Esophagus squamous epithelium (tissue), 5 donors: ENCODE measurements at places on chromosomes 1 and 21.

DNA sequence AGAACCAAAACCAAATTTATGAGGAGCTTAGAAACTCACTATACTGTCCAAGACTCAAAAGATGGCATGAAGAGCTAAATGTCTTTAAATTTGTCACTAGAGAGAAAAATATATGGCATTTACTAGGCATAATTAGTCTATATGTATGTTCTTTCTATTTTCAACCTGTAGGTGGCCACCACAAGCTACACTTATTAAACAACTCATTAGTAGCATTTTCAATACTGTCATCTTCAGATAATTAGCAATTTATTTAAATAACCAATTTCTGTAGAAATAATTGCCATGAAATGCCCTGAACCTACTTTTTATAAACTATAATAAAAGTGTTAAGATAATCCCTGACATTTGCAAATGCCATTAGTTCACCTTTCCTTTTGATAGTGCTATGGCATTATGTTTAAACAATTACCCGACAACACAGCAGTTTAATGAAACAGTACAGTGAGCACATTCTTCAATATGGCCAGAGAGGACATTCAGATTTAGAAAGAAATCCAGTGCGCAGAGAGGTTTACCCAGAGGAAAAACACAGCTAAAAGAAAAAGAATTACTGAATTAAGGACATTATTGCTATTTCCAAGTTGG is 522.5 kb downstream of the PTBP2 start:
- DNase-seq, result no peak

- no peak for DNase-seq
Measured at GRCh38 chr1:66176012-66176715, 357.8 kb upstream of the SGIP1 start.

DNA sequence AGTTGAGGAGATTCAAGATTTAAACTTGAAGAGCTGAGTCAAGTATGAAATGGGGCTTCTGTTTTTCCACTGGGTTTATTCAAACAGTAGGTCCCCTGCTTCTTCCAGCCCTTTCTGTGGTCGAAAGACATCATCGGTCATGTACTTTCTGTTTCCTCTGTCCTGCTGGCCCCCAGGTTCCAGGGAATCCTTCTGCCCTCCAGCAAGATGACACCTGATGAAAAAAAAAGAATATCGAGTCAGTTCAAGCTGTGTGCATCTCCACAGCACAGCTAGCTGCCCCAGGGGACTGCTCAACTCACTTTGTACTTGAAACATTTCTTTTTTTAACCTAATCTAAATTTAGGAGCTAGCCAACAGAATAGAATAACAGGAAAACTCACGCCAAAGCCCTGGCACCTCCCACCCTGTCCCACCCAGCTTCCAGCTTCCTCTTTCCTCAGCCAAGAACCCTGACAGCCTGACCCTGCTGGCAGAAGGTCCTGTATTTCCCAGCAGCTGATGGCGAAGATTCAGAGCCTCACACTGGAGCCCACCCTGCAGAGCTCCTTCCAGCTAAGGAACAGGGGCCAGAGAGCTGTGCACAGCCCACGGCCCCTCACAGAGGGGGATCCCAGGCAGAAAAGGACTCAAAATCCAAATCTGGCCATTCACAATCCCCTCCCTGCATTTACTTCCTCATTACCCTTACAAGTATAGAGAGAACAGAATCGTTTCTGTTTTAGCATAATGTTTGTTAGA is 176.5 kb downstream of the PSMG1 start:
- DNase-seq, result no peak

- DNase-seq, result no peak
Measured at GRCh38 chr1:150127868-150128267, 21.8 kb upstream of the PLEKHO1 start.

DNA sequence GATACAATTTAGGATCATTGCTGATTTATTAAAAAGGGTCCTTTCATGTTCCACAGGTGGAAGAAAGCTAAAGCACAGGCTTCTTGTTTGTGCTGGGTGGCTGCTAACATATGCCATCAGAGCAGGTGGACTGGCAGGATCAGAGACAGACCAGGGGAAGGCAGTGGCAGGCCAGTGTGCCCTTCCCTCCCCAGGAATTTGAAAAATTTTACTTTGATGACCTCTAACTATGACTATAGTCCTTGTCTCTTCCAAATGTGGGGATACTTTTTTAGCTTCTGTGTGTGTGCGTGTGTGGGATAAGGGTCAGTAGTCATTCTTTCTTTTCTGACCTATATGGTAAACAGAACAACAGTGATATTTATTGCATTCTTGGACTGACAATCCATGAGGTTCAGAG is 49.9 kb downstream of the LHX9 start:
- no peak for DNase-seq

DNA sequence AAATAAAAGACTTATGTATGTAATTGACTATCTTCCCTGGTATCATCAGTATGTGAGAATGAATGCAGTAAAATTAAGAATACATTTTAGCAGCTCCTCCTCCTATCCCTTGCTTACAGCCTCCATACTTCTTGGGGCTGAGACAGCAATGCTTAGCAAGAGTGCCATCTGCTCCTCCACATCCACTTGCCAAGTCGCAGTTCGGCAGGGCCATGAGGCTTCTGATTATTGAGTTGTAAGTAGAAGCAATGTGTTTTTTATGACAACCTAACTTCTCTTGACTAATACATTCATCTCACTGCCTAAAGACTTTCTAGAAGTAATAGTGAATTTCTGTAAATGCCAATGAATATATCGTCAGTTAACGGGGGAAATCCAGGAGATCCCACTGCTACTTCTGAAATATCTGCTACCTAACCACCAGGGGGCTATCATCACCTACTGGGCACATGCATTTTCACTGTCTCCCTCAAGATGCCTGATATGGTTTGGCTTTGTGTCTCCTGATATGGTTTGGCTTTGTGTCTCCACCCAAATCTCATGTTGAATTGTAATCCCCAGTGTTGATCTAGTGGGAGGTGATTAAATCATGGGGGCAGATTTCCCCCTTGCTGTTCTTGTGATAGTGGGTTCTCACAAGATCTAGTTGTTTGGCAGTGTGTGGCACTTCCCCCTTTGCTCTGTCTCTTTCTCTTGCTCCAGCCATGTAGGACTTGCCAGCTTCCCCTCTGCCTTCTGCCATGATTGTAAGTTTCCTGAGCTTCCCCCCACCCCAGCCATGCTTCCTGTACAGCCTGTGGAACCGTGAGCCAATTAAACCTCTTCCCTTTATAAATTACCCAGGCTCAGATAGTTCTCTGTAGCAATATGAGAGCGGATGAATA is 59.6 kb downstream of the EXTL2 start:
- no peak for DNase-seq

- DNase-seq, result no peak
Measured at GRCh38 chr1:224317383-224318045, 12.5 kb downstream of the NVL start.

- no peak for DNase-seq
Measured at GRCh38 chr1:100107696-100108095, 25.0 kb downstream of the SASS6 start.

DNA sequence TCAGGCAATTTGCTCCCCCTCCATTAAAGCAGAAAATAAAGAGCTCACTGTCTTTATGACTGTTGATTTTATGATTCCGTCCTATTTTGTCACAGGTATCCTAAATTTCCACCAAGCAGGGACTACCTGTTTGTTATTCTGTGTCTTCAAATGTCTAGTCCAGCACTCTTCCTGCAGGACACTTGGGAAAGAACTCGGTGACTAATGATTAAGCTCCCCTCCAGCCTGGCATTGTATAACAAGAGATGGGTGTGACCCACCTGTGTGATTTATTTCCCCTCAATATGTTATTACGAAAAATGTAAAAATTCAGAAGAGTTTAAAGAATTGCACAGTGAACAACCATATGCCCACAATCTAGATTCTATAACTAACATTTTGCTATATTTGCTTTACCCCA is 42.9 kb upstream of the LRRN2 start:
- DNase-seq, result no peak

DNA sequence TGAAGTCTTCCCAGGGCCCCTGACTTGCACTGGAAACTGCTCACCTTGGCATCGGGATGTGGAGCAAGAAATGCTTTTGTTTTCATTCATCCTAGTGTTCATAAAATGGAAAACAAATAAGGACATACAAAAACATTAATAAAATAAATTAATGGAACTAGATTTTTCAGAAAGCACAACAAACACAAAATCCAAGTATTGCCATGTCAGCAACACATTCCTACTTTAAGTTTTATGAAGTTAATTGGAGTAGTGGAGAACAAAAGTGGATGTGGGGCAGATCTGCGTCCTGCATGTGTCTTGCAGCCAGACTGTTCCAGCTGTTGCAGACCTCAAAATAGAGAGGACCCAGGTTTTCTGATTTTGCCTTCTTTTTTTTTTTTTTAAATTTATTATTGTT is 32.9 kb downstream of the PRMT2 start:
- no peak for DNase-seq

GRCh38 chr1:244049162-244050013 is 1.7 kb upstream of the ZBTB18 start:
- no peak for DNase-seq

DNA sequence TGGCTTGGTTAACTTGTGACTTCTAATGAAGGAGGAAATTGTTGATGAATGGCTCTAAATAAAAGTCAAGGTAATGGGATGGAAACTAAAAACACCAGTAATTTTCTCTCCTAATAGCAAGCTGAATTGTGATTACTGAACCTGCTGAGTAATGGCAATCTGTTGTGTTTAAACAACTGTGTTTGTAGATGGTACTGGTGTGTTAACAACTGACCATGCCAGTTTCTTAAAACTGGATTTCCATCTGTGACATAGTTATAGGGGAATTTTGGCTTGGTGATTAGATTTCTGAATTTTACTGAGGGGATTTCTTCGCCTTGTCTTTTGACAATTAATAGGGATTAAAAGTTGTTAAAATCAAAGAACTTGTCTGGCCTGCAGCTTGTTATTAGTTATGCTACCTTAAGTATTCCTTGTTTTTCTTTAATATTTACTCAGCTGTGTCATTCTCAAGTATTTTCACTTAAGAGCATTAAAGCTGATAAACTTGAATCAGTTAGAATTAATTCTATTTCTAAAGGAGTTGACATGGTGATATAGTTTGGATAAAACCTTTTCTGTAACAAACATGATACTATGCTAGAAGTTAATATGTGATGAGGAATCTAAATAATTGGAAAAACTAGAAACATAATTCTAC is 7.9 kb upstream of the ERO1B start:
- no peak for DNase-seq

DNA sequence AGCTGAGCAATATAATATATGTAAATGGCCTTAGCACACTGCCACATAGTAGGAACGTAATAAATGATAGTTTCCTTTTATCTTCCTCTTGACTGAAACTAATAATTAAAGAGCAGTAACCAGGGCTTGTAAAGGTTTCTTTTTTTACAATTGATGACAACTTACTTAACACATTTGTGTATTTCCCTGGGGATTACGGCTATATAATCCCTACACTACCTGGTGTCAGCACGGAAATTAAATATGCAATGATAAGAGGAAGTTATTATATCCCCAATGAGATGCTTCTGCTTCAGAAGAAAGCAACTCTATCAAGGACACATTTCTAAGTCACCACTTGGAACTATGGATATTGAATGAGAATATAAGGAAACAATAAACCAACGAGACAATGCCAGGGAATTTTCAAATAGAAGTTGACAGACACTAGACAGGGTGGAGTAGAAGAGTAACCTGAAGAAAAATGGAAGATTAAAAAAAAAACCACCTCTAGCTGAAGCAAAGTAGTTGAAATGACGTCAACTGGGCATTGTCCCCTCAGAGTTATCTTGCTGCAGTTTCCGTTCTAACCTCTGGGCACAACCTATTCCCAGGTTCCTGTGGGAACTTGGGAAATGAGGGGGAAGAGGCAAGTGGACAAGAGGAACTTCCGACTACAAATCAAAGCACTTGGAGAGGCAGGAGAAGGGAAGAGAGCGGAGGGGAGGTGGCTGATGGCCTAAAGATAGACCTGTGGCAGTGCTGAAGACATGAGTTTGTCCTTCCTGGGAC is 66.5 kb downstream of the PLPP3 start:
- DNase-seq, result no peak

DNA sequence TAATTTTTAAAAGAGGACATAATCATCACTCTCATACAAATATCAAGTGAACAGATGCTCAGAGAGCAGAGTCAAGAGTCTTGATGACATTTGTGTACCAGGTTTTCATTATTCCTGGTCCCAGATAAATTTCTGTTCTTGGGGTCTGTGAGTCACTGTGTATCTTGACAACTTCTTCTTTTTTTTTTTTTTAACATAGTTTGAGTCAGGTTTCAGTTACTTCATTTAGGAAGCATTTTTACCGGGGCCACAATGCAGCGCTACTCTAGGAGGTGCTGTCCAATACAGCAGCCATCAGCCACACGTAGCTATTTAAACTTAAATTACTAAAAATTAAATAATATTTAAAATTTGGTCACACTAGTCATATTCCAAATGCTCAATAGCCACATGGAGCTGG is 188.1 kb upstream of the SAMSN1 start:
- DNase-seq, result no peak

- no peak for DNase-seq
Measured at GRCh38 chr1:64006276-64007051, 197.0 kb upstream of the UBE2U start.

DNA sequence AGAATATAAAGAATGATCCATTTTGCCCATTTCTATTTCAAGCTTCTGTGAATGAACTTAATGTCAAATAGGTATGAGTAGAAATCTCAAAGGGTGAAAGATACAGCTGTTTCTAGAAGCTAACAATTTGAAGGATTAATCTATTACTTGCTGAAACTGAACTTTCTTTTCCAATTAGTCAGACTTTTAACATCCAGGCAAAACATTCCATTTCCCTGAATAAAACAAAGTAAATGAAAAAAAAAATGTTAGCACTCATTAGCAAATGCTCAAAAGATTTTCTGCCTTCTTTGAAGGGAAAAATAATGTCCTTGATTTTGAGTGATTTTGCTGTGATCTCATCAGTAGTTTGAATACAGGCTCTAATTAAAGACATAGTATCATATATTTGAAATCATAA is 447.6 kb upstream of the PRMT6 start:
- DNase-seq, result no peak

GRCh38 chr1:7648761-7649384 is 122.2 kb upstream of the VAMP3 start:
- DNase-seq, result no peak

DNA sequence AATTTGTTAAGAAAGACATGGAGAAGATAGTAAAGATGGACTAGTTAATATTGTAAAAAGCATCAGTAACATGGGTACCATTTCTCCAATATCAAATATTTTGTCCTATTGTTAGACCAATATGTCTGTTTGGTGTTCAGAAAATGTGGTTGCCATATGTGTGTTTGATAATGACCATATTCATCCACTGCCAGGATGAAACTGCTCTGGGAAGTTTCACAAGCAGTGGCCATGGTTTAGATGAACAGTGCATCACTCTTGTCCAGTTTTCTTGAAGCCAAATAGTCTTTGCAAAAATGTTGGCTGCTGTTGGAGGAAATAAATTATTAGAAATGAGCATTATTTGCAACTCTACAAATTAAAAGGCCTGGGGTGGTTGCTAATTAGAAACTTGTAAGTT is 333.8 kb downstream of the NUF2 start:
- DNase-seq, result no peak

GRCh38 chr1:109617291-109617801 is 2.1 kb downstream of the GNAT2 start:
- DNase-seq, result no peak
